Colonic mucosa (tissue), 4 donors: ENCODE measurements at places on chromosomes 5 and 9. TPM values are rescaled to one million over a fixed set of nuclear protein-coding genes. Genes with fewer than 3 reads are reported as not detected.
A peak's percentile ranks its signal among the peaks of the same experiment; 100 is the strongest.

Gene TNC
- 5.0 TPM for total RNA-seq

Gene SMIM33
- 5.9 TPM for total RNA-seq

Gene NUTM2G
- total RNA-seq: not detected

GRCh38 chr5:73392775-73393174, 55.8 kb downstream of the FOXD1 start:
- peak; percentile 75 for DNase-seq
- no peak overlapping the region for H3K4me3 ChIP-seq
- no peaks in the 10 kb centered on the region for H3K27me3 ChIP-seq
- peak overlapping the region; percentile 27 for H3K27ac ChIP-seq

GRCh38 chr5:61905613-61906012, 400.4 kb upstream of the KIF2A start:
- no peak overlapping the region for H3K4me3 ChIP-seq
- H3K4me1 ChIP-seq: no peaks in the 10 kb centered on the region
- H3K27ac ChIP-seq: no peak overlapping the region
- H3K27me3 ChIP-seq: no peaks in the 10 kb centered on the region
- H3K36me3 ChIP-seq: no peaks in the 10 kb centered on the region
- no peak for DNase-seq

GRCh38 chr5:21649969-21650368, 1203.2 kb downstream of the CDH12 start:
- no peak overlapping the region for H3K27ac ChIP-seq
- no peaks in the 10 kb centered on the region for H3K36me3 ChIP-seq
- DNase-seq: no peak
- no peaks in the 10 kb centered on the region for H3K4me1 ChIP-seq
- no peak overlapping the region for H3K4me3 ChIP-seq

- peaks cover 8% of the 10 kb centered on the region for H3K4me1 ChIP-seq
- H3K4me3 ChIP-seq: no peak overlapping the region
- H3K27me3 ChIP-seq: no peaks in the 10 kb centered on the region
- H3K36me3 ChIP-seq: no peaks in the 10 kb centered on the region
- DNase-seq: no peak
Observed at GRCh38 chr5:139684881-139685749, 37.0 kb downstream of the CXXC5 start.

GRCh38 chr5:176922817-176923216, 23.7 kb upstream of the HK3 start:
- H3K4me3 ChIP-seq: no peak overlapping the region
- no peak for DNase-seq
- H3K4me1 ChIP-seq: no peaks in the 10 kb centered on the region
- no peaks in the 10 kb centered on the region for H3K36me3 ChIP-seq
- H3K27ac ChIP-seq: no peak overlapping the region

DNA sequence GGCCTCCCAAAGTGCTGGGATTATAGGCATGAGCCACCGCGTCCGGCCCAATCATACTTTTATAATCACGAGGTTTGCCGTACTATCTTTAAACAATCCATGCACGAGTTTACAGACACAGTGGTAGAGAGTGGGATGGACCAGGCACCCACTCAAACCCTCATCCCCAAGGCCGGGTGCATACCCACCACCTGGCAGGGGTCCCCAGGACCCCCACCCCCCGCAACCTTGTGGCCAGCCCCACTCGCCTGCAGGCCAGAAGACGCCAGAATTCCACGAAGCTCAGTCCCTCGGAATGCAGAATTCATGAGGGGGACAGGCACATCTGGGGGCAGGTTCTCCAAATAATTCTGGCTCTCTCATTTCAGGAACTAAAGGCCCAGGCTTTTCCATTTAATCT, 17.1 kb downstream of the NACC2 start:
- no peaks in the 10 kb centered on the region for H3K36me3 ChIP-seq
- no peaks in the 10 kb centered on the region for H3K4me1 ChIP-seq
- no peak overlapping the region for H3K4me3 ChIP-seq
- DNase-seq: no peak

DNA sequence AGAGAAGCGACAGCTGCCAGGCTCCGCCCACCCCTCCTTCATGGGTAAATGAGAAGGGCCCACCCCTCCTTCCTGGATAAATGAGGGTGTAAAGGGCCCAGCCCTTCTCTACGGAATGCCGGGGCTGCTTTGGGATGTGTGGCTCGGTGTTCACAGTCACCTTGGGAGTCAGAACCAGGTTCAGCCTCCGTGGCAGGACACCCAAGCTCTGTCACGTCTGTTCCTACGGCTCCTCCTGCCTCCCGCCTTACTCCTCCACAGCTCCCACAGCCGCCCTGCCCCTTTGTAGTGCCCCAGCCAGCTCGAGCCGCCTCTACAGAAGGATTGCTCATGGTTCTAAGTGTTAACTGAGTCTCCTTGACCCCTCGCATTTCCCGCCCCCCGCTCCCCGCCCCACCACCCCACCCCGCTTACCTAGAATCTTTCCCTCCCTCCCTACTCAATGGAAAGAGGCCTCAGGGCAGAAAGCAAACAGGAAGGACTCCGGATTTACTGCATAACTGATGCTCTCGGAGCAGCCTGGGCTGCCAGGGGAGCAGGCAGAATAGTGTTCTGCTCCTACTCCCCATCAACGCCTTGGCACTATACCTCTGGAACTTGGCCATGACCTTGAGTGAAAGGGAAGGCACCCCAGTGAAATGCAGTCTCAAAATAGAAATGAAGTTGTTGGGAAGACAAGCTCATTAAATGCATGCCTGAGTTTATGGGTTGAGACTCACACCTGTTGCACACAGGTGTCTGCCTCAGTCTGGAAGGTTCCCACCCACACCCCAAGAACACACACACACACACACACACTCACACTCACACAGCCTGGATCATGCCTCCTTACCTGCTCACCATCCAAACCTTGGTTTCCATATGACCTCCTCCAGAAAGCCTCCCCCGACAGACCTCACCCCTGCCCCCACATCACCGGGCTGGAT, 59.6 kb downstream of the NEURL1B start:
- no peaks in the 10 kb centered on the region for H3K27me3 ChIP-seq
- no peak overlapping the region for H3K27ac ChIP-seq
- no peaks in the 10 kb centered on the region for H3K4me1 ChIP-seq
- no peaks in the 10 kb centered on the region for H3K36me3 ChIP-seq
- DNase-seq: no peak

GRCh38 chr9:109765830-109766229, 14.2 kb upstream of the PALM2AKAP2 start:
- DNase-seq: no peak
- H3K36me3 ChIP-seq: no peaks in the 10 kb centered on the region
- H3K27me3 ChIP-seq: no peaks in the 10 kb centered on the region
- no peaks in the 10 kb centered on the region for H3K4me1 ChIP-seq
- no peak overlapping the region for H3K27ac ChIP-seq

- no peak overlapping the region for H3K27ac ChIP-seq
- H3K36me3 ChIP-seq: no peaks in the 10 kb centered on the region
- no peaks in the 10 kb centered on the region for H3K4me1 ChIP-seq
- no peak for DNase-seq
- no peak overlapping the region for H3K4me3 ChIP-seq
Observed at GRCh38 chr5:99694884-99695283, 766.1 kb upstream of the CHD1 start.
